Stimulated activated naive B cell treated with anti-CD40 and anti-IgM and Interleukin-4, amounts not matched to agents 10 μg/mL and 1 μg/mL and 100 μg/mL, for 72 hours (primary cell): ENCODE measurements at places on chromosomes 5 and 9.
A peak's percentile ranks its signal among the peaks of the same experiment; 100 is the strongest.

DNA sequence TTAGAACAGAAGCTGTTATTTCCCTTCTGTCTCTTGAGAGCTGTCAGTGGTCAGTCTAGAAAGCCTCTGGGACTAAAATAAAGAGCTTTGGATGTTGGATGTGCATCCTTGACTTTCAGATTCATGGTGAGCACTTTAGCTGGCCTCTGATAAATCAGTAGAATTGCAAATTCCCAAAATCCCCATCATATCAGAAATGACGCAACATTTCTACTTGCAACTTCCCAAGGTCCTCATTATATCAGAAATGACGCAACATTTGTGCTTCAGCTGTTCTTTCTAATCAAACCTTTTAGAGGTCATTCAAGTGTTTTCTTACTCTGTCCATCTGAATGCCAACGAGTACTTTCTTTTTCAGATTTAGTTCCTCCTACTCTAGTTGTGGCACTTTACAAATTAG lies 167.3 kb upstream of the MOCS2 start:
- no peak for DNase-seq

DNA sequence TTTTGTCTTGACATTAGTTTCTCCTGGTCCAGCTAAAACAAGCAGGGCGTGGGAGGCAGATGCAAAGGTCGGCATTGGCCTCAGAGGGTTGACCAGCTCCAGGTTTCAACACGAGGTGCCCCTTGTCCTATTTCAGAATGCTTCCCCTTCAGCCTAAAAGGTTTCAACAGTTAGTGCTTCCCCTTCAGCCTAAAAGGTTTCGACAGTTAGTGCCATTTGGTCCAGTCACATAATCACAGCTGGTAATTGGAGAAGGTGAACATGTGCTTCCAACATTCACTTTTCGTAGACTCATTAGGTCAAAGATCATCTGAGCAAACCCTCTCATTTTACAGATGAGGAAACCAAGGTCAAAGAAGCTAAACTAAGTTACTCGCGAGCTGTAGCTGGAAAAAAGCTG lies 270.3 kb upstream of the MAP3K1 start:
- DNase-seq, result no peak

DNA sequence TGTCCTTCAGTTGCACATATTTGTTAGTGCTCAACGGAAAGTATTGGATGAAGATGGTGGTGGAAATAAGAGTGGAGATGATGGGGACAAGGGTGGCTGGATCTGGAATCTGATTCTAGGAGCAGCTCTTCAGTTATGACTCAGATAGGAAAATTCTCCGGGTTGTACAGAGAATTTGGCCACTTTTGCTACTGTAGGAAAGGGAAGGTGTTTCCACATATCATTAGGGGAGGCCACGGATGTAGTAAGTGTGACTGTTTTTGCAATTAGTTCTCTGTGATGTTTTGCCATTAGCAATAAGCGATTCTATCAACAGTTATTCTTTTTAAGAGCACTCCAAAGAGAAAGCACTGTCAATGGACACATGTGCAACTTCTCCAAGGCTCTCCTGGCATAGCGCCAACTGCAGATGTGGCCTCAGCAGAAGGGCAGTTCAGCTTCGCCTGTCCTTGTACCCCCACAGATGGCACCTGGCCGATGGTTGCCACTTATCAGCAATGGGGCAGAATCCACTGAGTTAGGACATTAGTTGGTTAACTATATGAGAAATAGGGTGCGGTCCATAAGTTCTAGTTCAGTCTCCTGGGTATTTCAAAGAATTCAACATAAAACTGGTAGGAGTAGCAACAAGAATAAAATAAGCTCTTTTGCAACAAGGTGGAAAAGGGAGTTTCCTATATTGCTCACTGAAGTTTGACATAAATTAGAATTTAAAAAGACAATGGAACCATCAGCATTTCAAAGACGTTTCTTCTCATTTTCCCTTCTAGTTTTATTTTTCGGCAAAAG lies 96.3 kb downstream of the ARSB start:
- no peak for DNase-seq

- no peak for DNase-seq
These were observed 16.1 kb upstream of the FRRS1L start for GRCh38 chr9:109182940-109183798.

DNA sequence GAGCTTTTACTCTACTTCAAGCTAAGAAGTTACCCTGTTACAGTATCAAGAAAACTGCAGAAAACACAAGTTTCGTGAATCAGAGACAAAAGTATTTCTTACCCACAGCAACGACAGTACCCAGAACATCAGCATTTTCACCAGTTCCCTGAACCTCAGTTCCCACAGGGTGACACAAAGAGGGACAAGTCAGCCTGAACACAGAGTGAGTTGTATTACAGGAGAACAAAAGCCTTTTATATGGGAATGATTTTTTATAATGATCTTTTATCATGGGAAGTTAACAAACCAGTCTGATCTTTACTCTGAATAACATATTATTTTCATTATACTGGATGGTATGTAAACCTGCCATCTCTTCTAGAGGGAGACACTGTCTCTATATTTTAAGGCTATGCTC lies 139.0 kb upstream of the ITGA1 start:
- no peak for DNase-seq

DNA sequence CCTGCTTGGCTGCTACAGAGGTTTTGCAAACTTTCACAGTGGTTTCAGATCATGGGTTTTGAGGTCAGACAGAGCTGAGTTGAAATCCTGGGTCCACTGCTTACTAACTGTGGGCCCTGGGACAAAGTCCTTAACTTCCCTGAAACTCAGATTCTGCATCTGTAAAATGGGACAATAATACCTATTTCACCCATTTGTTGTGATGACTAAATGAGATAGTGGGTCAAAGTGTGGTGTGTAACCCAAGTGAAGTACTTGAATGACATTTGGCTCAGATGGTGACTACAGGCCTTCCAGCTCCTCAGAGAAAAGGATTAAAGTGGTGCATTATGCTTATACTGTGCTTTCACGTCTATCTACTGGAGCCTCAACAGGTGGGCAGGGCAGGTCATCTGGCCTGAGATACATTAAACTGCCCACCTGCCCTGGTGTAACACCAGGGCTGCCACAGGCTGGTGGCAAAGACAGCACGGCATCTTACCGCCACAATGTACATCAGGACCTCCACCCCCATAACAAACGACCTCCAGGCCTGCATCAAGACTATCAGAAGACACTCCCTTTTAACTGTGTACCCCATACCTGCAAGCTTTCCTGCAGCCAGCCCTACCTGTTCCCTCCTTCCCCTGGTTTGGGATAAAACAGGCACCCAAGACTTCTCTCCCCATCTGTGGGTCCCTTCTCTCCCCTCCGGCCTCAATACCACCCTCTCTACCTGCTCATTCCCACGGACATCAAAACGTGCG lies 846 bp upstream of the TRAF1 start:
- no peak for DNase-seq

- DNase-seq, result no peak
These were observed 63.6 kb downstream of the CSNK1A1 start for GRCh38 chr5:149487672-149488071.

GRCh38 chr5:117947836-117948235 lies 1040.5 kb downstream of the DTWD2 start:
- DNase-seq, result no peak

GRCh38 chr5:111932628-111933027 lies 175.6 kb upstream of the NREP start:
- DNase-seq, result no peak

GRCh38 chr5:50655810-50656205 lies 10.6 kb upstream of the PARP8 start:
- no peak for DNase-seq

DNA sequence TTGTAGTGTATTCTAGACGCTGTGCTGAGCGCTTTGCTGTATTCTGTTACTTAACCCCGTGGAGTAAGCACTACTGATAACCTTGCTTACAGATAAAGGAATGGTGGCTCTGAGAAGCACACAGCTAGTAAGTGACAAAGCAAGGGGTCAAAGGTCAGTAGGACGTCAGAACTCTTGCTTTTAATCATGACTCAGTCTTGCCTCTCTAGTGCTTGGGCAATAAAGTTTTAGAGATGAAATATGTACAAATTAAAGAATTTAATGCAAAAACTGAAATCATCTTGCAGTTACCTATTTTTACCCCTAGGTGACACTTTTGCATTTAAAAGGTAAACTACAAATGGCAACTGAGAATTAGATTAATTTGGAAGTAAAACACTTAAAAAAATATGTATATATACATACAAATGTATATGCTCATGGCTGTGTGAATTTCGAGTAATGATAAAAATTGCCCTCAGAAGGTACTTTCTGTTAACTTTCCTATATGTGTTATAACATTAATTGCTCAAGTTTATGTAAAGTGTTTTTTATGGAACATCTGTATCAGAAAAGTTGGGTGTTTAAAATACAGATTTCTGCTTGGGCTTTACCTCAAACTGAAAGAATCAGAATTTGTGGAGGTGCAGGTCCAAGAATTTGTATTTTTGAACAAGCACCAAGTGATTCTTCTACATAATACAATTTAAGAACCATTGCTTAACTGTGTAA lies 175.1 kb upstream of the DAB2 start:
- no peak for DNase-seq

DNA sequence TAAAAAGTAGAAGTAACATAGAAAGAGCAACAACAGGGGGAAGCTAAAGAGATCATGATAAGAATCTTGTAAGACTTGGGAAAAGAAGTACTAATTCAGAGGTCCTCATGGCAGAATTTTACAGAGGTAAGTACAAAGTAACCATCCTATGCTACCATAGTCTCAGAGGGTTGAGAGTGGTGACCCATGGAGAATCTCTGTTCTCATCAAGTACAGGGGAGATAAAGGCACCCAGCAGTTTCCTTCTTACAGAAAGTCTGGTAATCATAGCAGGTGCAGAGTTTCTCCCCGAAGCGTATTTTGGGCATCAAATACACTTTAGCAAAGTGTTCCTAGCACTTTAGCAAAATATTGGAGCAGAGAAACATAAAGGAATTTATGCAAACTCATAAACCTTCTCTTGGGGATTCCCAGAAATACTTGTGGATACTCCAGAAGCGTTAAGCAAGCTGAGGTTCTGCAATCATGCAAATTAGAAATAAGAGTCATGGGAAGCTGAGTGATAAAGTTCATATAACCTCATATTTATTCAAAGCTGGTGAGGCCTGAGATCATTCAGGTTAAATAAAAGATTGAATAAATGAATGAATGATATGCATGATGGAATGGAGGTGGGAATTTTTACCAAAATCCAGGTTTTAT lies 101.0 kb upstream of the SMC2 start:
- no peak for DNase-seq

- DNase-seq, result no peak
These were observed 27.3 kb upstream of the CFAP157 start for GRCh38 chr9:127679506-127679905.

- DNase-seq, result no peak
These were observed 191.2 kb downstream of the PIK3R1 start for GRCh38 chr5:68406767-68407241.

GRCh38 chr9:3385871-3386270 lies 139.9 kb downstream of the RFX3 start:
- peak; percentile 31 for DNase-seq

- DNase-seq, result no peak
These were observed 12.1 kb upstream of the ABLIM3 start for GRCh38 chr5:149129181-149129580.

DNA sequence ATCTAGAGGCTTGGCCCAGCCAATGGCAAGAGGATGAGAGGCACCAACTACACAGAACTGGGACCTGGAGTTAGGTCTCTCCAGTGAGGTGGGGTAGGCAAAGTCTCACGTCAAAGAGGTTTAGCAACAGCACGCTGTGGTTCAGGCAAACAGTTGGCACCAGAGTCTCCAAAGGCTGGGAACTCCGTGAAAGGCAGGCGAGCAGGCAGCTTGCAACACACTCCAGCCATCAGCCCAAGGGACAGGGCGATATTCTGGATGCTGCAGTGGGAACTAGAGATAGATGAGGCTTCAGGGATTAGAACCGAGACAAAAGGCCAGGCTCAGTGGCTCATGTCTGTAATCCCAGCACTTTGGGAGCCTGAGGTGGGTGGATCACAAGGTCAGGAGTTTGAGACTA lies 129.1 kb downstream of the PDZD2 start:
- DNase-seq, result no peak

DNA sequence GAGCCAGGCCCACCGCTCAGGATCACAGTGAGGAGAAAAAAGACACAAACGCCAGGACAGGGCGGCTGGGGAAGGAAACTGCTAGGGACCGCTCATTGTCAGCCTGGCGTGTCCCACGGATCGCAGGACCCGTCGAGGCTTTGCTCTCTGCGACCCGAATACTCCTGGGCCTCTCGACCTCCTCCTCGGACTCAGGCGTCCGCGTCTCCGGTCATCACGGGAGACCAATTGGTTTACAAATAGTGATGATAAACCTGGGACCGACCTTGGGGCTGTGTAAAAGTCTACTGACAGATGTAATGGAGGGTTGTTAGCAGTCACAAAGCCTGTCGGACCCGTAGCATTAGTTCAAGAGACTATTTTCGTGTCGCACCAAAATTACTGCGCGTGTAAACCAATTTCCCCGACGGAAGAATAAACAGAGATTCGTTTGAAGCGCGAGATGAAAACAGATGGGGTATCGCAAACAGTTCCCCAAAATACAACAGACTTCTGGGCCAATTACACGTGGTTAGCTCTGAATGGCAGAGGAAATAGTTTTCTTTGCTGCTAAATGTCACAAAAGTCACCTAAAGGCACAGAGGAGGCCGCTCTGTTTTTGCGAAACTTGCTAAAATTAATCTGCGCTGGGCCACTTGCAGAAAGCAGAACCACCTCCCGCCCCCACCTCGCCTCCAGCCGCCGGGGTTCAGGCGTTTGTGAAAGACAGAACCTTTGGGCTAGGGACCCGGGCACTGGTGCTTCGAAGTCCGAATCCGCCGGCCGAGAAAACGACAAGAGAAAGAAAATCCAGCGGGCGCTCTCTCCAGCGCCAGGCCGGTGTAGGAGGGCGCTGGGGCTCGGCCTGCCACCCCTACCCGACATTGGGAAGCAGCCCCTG lies 67.6 kb downstream of the FOXD1 start:
- DNase-seq, result peak; percentile 17

- DNase-seq, result no peak
These were observed 5.5 kb upstream of the MATR3 start for GRCh38 chr5:139287890-139288635.

DNA sequence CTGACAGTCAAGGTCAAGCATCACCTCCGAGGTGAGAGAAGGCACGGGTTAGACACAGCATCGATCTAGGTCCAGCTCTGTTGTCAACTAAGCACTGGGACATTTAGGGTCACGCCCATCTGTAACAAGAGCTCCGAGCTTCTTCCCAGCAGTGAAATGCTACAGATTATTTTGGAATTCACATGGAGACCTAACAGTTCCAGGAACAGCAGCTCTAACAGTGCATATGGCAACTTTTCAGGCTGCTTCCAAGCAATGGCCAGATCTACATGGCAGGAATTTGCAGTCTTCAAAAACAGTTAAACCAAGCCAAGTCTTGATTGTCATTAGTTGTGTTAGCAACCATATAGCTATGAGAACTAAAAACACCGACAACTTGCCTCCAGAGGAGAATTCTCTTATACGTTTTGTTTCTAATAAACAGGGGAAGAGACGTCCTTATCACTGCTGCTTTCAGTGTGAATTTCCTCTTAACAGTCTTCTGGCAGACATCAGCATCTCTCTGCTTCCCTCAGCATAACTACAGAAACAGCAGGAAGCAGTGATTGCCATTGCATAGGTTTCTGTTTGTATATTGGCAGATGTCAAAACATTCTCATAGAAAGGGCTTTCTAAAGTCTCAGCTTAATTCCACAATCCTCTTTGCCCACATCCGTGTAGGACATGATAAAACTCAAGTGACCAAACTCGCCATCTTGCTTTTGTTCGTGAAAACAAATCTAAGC lies 242.1 kb upstream of the DAPK1 start:
- no peak for DNase-seq

GRCh38 chr9:131062969-131063368 lies 33.4 kb upstream of the AIF1L start:
- DNase-seq, result no peak

- no peak for DNase-seq
These were observed 173.3 kb downstream of the PSAT1 start for GRCh38 chr9:78470216-78470615.
